Activated CD4-positive, alpha-beta T cell treated with anti-CD3 and anti-CD28 coated beads, Interleukin-2, amount 10 ng/mL, durations not matched to agents 24 days and 14 days (primary cell): ENCODE measurements at places on chromosomes 7 and 10.

DNA sequence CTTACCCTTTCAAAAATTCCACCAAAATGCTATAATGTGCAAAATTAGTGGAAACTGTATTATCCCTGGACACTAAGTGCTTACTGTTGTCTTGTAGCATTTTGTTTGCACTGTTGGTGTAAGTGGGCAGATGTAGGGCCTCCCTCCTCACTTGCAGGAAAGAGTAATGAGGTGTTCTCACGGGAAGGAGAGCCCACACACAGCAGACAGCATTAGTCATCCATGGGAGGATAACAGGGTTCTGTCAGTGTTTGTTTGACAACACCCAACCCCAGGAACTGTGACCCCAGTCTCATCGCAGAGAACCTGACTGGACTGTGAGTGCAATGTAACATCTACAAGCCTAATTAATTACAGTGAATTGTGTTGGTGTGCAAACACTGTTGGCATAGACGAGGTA lies 58.7 kb upstream of the VSTM2A start:
- no peaks in the 10 kb centered on the region for H3K27me3 ChIP-seq
- no peak for DNase-seq
- H3K4me3 ChIP-seq, result no peak overlapping the region
- H3K4me1 ChIP-seq, result no peaks in the 10 kb centered on the region
- H3K27ac ChIP-seq, result no peak overlapping the region

GRCh38 chr10:126738001-126738400 lies 67.5 kb upstream of the C10orf90 start:
- no peaks in the 10 kb centered on the region for H3K36me3 ChIP-seq
- no peak overlapping the region for H3K4me3 ChIP-seq
- no peaks in the 10 kb centered on the region for H3K27me3 ChIP-seq
- no peak for DNase-seq

DNA sequence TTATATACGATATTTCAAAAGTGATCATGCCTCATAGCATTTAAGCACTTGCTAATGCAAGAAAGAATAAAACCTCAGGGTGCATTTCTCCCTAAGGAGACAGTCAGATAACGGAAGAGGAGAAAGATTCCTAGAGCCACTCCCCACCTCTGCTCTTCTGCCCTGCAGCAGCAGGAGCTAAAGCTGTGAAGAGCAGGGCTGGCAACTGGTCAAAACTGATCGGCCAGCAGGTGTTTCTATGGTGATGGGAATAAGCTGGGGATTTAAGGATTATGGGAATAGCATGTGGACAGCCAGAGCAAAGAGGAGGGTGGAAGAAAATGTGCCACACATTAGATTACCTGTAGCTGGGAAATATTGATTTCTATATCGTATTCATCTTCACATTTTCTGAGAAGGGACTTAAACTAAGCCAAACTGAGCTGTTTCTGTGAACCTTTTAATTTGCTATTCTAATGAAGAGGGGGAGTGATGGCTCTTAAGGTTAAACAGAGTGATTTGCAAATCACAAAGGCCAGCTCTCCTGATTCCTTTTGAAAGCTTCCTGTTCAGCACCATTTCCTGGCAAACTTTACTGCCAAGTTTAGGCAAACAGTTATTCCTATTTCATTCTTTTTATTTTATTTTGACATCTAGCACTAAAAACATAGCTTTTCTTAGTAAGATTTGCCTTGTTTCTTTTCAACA lies 268.9 kb upstream of the PFKP start:
- H3K27ac ChIP-seq, result no peak overlapping the region
- H3K4me1 ChIP-seq, result no peaks in the 10 kb centered on the region
- no peak overlapping the region for H3K4me3 ChIP-seq
- peak; percentile 22 for DNase-seq

- H3K27ac ChIP-seq, result no peak overlapping the region
- no peak overlapping the region for H3K4me3 ChIP-seq
- no peaks in the 10 kb centered on the region for H3K4me1 ChIP-seq
- no peaks in the 10 kb centered on the region for H3K36me3 ChIP-seq
These were observed 125.8 kb downstream of the CDK14 start for GRCh38 chr7:90721869-90722431.

DNA sequence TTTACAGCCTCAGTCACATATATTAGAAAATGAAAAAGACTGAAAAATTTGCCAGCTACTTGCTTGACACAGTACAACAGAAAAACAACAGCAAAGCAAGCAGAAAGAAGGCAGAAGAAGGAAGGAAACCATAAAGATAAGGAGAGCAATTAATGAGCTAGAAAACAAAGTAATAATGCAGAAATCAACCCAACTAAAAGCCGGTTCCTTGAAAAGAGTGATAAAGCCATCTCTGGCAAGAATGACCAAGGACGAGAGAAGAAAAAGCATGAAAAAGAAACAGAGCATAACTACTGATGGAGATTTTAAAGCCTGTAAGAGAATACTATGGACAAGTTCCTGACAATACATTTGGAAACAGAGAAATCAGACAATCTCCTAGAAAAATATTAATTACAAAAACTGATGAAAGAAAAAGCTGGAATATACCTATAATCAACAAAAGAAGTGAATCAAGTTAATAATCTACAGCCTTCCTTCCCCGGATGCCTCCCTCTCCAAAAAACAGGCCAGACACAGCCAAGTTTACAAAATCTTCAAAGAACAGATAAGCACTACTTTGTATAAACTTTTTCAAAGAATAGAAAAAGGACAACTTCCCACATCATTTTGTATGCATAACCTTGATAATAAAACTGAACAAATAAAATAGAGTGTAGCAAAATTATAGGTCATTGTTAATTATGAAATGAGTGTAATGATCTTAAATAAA lies 204.0 kb downstream of the BAMBI start:
- DNase-seq, result no peak
- no peaks in the 10 kb centered on the region for H3K36me3 ChIP-seq
- no peaks in the 10 kb centered on the region for H3K4me1 ChIP-seq
- H3K4me3 ChIP-seq, result no peak overlapping the region

- no peak overlapping the region for H3K4me3 ChIP-seq
- peaks cover 7% of the 10 kb centered on the region for H3K27me3 ChIP-seq
- peaks cover 10% of the 10 kb centered on the region for H3K4me1 ChIP-seq
- no peaks in the 10 kb centered on the region for H3K36me3 ChIP-seq
These were observed 4.9 kb upstream of the MCU start for GRCh38 chr10:72687035-72687434.

GRCh38 chr10:91061608-91062007 lies 140.7 kb upstream of the ANKRD1 start:
- H3K36me3 ChIP-seq, result no peaks in the 10 kb centered on the region
- no peak overlapping the region for H3K4me3 ChIP-seq
- no peak for DNase-seq
- peaks cover 4% of the 10 kb centered on the region for H3K27me3 ChIP-seq
- no peaks in the 10 kb centered on the region for H3K4me1 ChIP-seq
- no peak overlapping the region for H3K27ac ChIP-seq

DNA sequence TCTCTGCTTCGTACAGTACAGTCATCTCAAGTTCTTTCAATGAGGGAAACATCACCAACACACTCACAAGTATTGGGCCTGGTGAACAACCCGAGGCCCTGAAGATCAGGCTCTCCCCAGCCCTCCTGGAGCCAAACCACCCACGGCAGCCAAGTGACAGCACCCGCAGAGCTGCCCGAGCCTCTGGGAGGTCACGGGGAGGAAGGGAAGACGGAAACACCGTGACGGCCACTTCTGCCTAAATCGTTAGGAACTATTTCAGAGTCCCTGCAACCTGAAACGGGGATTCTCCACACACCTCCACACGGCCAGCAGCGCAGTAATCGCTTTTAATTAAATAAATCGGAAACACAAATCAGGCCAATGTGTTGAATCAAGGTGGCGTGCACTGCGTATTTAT lies 222.6 kb downstream of the MAD1L1 start:
- no peaks in the 10 kb centered on the region for H3K27me3 ChIP-seq
- H3K27ac ChIP-seq, result no peak overlapping the region
- no peak overlapping the region for H3K4me3 ChIP-seq
- DNase-seq, result no peak
- peaks cover 2% of the 10 kb centered on the region for H3K4me1 ChIP-seq

DNA sequence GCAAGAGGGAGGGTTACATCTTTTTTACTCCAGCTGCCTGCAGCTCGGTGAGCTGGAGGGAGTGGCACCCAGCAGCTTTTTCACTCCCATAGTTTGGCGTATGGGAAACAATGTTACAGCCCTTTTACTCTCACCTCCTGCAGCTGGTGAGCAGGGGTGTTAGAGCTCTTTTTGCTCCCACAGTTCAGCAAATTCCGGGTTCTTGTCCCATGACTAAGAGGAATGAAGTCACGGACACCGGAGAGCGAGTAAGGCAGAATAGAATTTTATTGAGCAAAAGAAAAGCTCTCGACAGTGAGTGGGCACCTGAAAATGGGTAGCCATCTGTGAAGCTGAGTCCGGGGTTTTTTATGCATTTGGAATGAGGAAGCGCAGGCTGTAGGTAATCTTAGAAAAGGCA lies 446.6 kb downstream of the GFRA1 start:
- H3K27ac ChIP-seq, result no peak overlapping the region
- no peaks in the 10 kb centered on the region for H3K27me3 ChIP-seq
- no peak overlapping the region for H3K4me3 ChIP-seq
- DNase-seq, result no peak
- H3K36me3 ChIP-seq, result no peaks in the 10 kb centered on the region
- no peaks in the 10 kb centered on the region for H3K4me1 ChIP-seq

DNA sequence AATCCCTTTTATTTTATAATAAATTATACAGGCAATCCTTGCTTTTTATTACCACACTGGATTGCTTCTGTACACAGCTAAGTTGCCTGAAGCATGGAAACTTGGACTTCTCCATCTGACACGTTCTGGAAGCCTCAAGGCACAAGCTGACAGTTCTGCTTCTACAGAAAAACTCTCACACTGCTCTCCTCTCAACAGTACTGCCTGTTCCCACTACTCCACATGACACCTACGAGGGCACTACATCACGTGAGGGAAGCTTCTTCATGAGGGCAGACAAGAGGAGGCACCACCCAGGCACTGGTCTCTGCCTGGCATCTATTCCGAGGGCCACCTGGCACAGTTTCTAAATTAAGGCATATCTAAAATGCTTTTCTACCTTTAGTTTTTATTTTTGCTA lies 16.8 kb upstream of the FAM133B start:
- no peak overlapping the region for H3K4me3 ChIP-seq
- H3K36me3 ChIP-seq, result peaks cover 32% of the 10 kb centered on the region
- no peak for DNase-seq

DNA sequence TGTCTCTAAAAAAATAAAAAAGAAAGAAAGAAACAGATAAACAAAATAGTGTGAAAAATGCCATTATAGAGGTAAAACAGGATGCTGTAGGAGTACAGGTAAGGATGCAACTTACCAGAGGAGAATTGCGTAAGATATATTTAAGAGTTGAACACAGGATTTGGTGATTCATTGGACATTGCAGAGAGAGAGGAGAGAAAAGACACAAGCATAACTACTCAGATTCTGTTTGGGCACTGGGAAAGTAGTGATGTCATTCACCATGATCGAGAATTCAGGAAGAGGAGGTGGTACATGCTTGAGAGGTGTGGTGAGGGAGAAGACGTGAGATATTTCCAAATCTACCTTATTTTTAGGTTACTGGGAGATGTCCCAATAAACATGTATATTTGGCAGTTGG lies 97.6 kb downstream of the AASS start:
- no peak for DNase-seq
- no peaks in the 10 kb centered on the region for H3K36me3 ChIP-seq
- H3K27ac ChIP-seq, result no peak overlapping the region

DNA sequence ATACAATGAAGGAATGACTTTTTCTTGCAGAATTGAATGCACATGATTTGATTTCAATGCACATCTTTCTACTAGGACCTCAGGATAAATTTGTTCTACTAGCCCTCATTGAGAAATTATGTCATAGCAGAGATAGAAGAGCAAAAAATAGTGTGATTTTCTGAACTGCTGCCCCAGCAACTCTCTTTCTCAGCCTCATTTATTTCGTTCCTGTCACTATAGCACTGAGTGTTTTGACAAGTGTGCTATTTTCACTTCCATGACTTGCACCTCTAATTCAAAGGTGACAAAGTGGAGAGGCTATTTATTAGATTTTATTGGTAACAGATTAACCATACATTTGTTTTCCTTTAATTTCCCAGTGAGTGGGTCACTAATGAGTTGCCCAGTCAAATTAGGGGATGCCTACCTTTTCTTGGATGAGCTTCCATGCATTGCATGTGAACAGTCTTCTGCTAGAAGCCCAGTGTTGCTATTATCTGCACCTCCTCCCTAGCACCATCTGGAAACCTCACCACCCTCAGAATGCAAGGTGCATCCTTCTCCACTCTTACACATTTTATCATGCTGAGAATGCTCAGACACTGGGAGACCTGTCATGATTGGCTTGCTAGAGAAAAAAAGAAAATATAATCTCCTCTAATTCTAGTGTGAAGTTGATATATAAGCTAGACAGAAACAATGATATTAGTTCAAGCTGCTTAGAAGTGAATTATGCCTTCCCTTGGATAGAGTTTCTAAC lies 119.6 kb upstream of the CTTNBP2 start:
- H3K27ac ChIP-seq, result no peak overlapping the region
- H3K27me3 ChIP-seq, result no peaks in the 10 kb centered on the region
- no peak for DNase-seq
- H3K36me3 ChIP-seq, result no peaks in the 10 kb centered on the region
- no peaks in the 10 kb centered on the region for H3K4me1 ChIP-seq

- peak overlapping the region; percentile 94 for H3K27ac ChIP-seq
- peak overlapping the region; percentile 98 for H3K4me3 ChIP-seq
- peaks cover 33% of the 10 kb centered on the region for H3K4me1 ChIP-seq
- DNase-seq, result peak; percentile 66
These were observed 1.3 kb downstream of the SNX10 start for GRCh38 chr7:26292768-26293560.
